ENCODE measurements at places on chromosomes 7 and 10. TPM values are rescaled to one million over a fixed set of nuclear protein-coding genes. Genes with fewer than 3 reads are reported as not detected.

The ERVW-1 gene
- total RNA-seq = not detected

The GIMAP4 gene
- 26.3 TPM for total RNA-seq

The TBATA gene
- total RNA-seq = not detected

The TMEM26 gene
- not detected for total RNA-seq

The KLF14 gene
- total RNA-seq = not detected
